RKO (cell line): ENCODE measurements at places on chromosomes 6 and 20.

DNA sequence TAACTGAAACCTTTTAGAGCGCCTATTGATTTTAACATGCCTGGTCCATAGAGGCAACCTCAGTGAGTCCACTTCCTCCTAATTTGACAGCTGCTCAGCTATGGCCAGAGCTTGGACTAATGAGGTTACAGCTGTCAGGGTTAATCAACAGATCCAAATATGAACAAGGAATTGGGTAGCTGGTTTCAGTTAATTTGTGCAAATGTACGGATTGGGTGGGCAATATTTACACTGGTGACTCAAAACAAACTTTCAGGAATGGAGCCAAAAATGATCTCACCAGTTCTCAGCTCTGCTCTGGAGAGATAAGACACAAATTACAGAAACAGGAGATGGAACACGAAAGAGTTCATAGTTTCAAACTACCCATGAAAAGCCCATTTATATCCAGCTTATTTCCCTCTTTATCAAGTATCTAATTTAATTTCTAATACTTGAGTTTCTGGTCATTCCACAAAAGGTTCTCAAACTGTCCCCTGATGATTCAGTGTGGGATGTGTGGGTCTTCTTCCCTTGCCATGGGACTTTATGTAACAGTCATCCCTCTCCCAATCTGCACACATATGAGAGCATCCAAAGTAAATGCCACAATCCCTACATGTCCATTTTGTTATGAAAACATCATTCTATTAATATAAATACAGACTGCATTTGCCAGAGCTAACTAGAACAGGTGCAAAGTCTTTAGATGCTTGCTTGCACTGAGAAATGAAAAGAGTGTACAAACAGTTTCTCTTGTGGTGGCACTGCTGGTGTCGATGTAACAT lies 149.9 kb downstream of the RPS12 start:
- no peak for DNase-seq

DNA sequence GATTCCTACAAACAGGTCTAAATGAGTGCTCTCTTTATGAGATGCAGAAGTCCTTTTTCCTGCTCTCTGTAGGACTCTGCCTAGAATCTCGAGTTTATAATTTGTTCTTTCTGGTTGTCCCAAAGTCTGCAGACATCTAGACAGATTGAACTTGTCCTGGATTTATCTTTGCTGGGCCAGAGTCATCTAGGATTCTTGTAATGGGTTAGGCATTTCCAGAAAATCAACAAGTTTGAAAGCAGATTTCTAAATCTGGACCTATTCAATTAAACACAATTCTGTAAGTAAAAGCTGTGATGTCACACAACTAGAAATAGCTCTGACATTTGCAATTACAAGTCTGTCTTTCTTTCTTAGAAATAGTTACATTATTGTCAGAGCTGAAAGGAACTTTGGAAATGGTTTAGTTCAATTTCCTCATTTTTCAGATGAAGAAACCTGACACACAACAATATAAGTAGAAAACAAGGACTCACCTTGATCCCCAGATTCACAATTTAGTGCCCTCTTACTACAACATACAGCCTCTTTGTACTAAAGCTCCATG lies 4.2 kb upstream of the RSPO3 start:
- DNase-seq = no peak

DNA sequence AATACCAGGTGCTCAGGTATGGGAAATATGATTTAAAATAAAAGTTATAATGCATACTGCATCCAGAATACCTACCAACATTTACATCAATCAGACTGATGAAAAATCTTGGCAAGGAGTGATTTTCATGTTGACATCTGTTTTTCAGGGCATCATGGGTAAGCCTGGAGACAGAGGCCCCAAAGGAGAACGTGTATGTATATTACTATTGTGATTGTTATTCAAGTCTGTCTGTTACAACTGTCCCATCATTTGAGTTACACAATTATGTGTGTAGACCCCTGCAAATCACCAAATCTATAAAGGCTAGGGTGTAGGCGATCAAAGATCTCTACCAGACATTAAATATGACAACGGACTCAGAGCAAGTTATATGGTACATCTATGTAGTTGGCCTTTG lies 118.2 kb downstream of the COL9A1 start:
- no peak for DNase-seq

DNA sequence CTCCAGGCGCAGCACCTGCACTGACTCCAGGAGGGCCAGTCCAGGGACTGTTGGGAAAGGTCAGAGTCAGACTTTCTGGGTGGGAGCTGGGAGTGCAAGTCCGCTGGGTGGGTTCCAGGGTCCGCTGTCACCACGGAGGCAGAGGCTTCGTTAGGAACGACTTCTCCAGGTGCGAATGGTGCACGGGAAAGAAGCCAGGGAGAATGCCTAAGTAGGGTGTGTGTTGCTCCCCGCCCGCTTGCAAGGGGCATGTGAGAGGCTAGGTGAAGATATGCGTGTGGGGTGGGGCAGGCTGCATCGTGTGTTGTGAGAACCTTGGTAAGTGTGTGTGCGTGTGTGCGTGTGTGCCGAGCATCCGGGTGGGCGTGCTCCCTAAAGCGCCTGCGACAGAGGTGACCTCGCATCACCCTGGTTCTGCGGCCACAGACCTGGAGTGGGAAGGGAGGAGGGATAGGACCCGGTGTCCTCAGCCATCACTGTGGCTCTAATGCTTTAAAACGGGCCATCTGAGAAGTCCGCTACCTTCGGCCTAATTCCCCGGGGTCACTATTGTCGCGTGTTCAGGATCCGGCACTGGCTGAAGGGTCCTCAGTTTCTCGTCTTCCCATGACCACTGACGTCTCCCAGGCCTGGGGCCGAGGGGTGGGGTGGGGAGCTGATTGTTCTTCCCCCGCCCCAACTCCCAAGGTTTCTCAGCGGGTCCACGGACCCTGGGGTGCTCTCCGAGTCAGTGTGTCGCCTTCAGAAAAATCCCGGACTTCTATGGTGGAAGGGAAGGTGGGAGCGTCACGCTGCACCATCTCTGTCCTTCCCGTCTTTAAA lies 6.1 kb downstream of the SLC32A1 start:
- no peak for DNase-seq

GRCh38 chr6:133788556-133788955 lies 100.4 kb upstream of the TCF21 start:
- DNase-seq = no peak

- no peak for DNase-seq
Measured at GRCh38 chr6:22558288-22558882, 11.0 kb upstream of the HDGFL1 start.

- DNase-seq = no peak
Measured at GRCh38 chr20:47059536-47059935, 164.9 kb downstream of the EYA2 start.

DNA sequence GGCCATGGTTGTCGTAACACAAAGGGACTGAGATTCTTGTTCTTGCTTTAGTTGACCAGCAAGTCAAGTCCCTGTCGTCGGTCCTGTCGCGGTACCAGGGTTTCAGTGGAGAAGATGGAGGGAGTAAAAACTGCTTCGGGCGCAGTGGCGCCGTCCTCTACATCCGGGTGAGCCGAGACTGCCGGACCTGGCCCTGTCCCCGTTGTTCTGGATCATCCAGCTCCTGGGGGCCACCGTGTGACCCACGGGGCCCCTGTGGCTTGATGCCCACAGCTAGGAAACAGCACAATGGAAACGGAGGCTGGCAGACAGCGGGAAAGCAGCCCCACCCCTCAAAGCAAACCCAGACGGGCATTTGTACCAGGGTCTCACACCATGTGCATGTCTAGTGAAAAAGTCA lies 15.0 kb downstream of the MTG2 start:
- DNase-seq = no peak

DNA sequence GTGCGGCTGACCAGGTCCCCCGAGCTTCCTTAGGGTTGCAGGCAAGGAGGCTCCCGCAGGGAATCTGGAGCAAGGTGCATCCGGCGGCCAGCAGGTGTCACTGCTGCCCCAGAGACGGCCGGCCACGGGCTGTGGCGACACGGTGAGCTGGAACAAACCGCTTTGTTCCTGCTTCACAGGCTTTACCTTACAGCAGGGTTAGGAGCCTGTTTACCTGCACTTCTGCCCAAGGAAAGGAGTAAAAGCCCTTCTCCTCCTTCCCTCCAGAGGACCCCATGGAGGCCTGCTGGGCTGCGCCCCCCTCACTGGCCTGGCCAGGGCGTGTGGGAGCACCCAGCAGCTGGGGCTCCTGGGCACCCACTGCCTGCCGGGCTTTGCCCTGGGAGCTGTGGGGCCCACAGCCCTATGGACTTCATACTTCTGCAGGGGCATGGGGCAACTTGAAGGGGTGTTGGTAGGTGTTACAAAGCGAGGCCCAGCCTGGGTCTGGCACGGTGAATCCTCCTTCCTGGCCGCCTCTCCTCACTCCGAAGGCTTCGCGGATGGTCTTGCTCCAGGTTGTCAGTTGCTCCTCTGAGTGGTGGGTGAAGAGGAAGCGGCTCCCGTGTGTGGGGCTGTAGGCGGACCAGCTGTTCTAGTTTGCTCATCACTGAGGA lies 88.4 kb downstream of the CDC5L start:
- DNase-seq = peak; percentile 75

DNA sequence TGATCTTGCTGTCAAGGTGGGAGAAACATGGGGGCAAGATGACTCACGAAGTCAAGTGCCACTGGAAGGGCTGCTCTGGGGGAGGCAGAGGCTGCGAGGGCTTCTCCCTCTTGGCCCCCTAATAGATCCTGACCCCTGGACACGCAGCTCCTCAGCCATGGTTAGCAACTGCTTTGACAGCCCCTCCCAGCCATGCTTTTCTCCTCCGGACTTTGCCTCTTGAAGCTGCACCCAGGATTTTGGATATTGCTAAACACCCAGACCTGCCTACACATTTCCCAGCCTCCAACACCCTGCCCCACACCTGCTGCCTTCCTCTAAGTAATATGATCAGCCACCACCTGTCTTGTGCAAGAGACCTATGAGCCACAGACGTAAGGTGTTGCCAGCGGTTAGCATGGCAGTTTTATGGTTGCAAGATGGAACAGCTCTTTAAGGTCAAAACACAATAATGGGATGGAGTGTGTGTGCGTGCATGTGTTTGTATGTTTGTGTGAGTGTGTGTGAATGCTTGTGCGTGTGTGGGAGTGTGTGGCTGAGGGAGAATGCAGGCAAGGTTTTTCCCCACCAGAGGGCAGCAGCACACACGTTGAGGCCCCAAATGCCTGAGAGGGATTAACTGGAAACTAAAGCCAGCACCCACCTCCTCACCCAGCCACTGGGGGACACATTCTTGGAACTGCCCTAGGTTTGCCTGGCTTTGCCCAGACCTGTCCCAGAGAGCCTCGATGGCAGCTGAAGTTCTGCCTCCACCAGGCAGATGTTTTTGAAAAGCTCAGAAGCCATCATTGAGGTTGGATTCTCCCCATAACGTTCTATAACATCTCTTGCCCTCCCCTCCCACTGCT lies 2.5 kb downstream of the IP6K3 start:
- DNase-seq = peak; percentile 67

GRCh38 chr6:73857341-73857890 lies 161.4 kb downstream of the CD109 start:
- DNase-seq = no peak

DNA sequence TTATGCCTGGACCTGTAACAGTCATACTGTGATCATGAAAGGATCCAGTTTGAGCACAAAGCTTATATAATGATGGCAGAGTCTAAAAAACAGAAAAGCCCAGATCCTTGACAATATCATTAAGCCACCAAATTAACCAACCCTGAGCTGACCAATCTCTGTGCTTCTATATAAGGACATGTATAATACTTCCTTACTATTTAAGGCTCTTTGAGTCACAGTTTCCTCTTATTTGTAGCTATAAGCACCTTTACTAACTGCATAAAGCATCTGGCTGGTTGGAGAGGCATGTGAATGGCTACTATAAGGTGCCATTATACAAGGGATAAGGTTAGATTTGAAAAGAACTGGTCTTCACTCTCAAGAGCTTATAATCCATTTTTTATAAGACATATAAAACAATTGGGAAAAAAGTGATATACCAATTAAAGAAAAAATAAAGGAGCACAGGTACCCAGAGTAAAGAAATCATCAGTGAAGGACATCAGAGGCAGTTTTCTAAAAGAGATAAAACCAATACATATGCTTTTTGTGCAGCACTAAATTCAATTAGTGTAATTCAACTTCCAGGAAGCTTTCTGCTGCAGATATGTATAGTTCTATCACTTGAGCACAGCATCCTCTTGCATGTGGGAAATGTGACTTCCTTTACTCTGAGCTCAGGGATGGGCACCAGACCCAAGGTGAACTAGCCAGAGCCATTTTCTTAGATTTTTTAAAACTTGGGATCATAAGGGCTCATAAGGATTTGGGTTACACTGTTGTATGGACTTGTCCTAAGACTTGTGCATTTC lies 121.0 kb downstream of the BTBD9 start:
- no peak for DNase-seq

DNA sequence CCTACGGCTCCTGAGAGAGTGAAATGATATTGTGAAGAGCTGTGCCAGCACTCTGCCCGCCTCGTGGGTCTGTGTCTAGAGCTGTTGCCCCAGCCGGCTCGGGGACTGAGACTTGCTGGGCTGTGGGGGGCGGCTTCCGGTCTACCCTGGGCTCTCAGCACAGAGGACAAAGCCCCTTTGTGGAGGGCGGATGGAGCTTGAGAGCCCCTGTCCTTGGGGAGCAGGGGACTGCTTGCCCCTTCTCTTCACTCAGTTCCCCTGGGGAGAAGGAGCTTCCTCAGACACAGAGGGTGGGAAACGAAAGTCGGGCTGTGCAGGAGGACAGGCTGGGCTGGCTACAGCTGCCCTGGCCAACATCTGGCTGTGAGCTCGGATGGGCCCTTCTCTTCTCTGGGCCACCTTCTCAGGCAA lies 11.0 kb downstream of the SRC start:
- DNase-seq = no peak

DNA sequence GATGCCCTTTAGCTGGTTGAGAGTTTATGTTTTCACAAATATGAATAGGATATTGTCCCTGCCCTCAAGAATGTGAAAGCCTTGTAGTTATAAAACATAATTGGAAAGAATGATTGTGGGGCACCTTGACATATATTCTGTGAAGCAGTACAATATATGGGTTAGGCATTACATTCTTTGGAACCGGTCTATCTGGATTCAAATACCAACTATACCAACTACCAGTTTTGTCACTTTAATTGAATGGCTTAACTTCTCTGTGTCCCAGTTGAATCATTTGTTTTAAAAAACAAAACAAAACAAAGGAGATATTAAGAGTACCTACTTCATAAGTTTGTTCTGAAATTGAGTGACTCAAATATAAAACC lies 146.5 kb downstream of the TBC1D32 start:
- DNase-seq = no peak

- no peak for DNase-seq
Measured at GRCh38 chr6:35473850-35474130, 5.6 kb downstream of the RPL10A start.

DNA sequence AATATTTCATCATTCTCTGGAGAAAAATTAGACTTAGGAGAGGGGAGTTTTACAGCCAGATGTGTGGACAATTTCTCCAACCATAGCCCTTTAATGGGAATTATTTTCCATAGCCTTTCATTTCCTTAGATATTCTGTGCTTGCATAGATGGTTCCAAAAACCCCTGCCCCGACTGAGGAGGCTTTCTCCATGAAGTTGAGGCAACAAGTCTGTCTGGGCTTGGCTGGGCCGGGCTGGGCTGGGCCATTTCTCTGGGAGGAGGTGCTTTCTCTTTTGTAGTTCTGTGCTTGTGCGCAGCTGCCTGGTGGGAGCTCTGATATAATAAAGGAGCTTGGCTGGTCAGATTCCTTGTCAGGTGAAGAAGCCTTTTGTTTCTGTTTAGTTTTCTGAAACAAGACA lies 71.4 kb downstream of the SOBP start:
- no peak for DNase-seq

- peak; percentile 19 for DNase-seq
Measured at GRCh38 chr6:7086488-7086887, 21.3 kb upstream of the RREB1 start.

- no peak for DNase-seq
Measured at GRCh38 chr6:136757150-136757549, 35.1 kb downstream of the MAP3K5 start.

- DNase-seq = no peak
Measured at GRCh38 chr6:14278006-14278405, 160.4 kb downstream of the CD83 start.
